ENCODE measurements at places on chromosomes 5 and 9.

- no peak for DNase-seq
Observed at GRCh38 chr5:108515517-108516105, 133.7 kb upstream of the FBXL17 start.

- peak; percentile 17 for DNase-seq
Observed at GRCh38 chr9:3508521-3509291, 17.1 kb downstream of the RFX3 start.

GRCh38 chr9:126628969-126629674, 15.4 kb downstream of the LMX1B start:
- DNase-seq: no peak

DNA sequence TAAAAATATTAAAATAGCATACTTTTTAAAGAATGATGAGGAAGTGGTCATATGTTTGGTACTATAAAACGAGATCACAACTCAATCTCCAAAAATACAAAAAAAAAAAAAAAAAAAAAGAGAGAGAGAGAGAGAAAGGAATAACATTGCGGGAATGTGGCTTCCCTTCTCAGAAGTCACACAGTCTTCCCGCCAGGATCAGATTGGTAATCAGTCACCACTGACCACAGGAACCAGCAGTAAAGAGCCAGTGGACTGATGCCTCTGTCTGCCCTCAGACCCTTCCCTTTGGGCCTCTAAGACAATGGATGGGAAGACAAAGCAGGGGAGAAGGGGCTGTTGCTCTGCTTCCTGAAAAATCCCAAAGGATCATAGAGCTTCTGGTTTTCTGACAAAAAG, 104.9 kb downstream of the KLHL3 start:
- no peak for DNase-seq

DNA sequence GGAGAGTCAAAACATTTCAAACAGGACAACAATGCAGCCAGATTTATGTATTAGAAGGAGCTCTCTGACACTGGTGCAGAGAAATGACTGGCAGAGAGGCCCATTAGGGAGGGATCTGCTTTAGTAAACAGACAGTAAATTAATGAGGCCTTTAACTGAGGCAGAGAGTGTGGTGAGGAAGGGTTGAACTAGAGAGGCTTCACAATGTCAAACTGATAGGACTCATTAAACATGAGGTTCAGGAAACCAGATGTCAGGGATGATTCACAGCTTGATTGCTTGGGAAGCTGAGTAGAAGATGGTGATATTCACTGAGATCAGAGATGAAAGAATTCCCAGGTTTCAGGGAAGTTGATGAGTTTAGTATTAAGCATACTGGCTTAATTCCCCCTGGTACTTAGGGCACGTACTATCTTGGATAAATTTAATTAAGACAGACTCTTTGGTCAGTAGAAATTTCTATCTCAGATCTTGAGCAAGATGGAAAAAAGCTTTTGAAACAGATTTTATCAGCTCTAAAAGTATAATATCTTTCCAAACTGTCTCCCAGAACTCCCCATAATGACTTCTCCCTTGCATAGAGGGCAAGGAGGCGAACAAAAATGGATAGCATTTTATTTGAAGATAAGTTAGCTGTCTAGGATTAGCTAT, 8.6 kb upstream of the MUSK start:
- no peak for DNase-seq

GRCh38 chr5:45796959-45797553, 100.9 kb upstream of the HCN1 start:
- no peak for DNase-seq

- no peak for DNase-seq
Observed at GRCh38 chr5:108876451-108876850, 128.8 kb downstream of the FER start.

DNA sequence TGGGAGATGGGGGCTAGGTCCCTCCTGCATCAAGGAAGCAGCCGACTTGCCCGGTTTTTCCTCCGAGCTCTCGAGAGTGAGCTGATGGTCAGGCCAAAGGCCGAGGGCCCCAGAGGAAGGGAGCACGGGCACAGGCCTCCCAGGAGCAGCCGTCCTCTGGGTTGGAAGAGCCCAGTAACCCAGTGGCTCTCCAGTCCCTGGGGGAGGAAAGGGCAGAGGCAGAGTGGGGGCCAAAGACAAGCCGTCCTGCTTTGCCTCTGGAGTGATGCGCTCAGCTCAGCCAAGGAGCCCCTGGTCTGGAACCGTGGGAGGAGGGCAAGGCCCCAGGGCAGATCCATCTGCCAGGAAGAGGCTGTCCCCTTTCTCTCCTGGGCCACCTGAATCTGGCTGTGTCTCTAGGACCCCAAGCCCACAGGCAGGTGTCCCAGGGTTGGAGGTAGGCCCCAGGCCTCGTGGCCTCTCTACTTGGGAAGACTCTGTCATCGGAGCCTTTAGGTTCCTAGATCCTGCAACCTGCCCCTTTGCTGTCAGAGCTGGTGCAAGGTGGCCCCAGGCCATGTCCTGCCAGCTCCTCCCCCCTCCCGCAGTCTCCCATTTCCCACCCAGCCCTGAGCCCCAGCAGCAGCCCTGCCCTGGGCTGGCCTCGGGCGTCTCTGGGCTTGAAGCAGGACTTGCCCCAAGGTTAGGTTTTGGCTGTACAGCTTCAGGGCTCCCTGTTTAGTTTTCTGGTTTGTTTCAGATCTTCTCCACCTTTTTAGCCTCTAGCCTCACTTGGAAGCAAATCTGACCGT, 224.1 kb downstream of the CACNA1B start:
- DNase-seq: no peak

GRCh38 chr9:13491138-13491492, 211.6 kb upstream of the MPDZ start:
- DNase-seq: no peak

- no peak for DNase-seq
Observed at GRCh38 chr5:33439905-33440481, 772 bp upstream of the TARS1 start.

- DNase-seq: no peak
Observed at GRCh38 chr5:123091298-123092222, 2.5 kb downstream of the PRDM6 start.

DNA sequence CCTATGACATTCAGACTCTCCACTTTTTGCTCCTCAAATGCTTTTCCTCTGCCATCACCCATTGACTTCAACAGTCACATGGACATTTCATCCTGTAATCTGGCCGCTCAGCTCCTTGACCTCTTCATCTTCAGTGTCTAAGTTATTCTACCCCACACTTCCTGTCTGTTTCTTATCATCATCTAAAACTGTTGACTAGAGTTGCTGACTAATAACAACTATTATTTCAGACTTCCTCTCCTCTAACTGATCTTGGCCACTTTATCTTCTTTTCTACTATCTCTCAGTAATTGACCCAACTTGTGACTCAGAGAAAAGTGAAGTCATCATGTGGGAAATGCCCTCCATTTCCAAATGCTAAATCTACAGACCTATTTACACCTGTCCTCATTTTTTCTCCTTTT, 254.7 kb upstream of the TRPC7 start:
- no peak for DNase-seq

DNA sequence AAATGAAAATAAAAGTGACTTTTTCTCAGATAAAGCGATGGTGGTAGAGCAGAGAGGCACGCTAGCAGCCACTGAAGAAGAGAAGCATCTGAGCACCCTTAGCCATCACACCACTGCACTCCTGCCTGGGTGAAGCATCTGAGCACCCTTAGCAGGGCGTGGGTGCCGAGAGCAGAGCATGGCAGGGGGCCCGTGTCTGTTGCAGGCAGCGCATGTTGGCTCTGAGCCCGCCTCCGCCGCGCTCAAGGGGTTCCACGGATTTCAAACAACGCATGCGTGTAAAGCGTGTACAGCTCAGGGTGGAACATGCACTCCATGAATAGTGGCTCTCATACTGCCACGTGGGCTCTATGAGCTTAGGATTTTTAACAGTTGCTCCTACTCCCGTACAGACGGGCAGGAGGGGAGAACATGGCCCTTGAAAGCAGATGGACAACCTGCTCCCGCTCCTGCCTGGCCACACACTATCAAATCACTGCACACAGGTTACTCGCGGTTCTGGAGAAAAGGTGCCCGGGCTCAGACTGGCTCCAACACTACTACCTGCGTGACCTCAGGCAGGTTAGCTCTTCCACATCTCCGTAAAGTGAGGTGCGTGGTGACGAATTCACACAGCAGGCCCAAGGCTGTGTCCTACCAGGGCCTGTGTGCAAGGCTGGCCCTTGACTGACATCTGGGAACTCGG, 12.1 kb downstream of the LRRC14B start:
- DNase-seq: no peak

GRCh38 chr5:127863161-127863560, 160.0 kb downstream of the CCDC192 start:
- DNase-seq: no peak

DNA sequence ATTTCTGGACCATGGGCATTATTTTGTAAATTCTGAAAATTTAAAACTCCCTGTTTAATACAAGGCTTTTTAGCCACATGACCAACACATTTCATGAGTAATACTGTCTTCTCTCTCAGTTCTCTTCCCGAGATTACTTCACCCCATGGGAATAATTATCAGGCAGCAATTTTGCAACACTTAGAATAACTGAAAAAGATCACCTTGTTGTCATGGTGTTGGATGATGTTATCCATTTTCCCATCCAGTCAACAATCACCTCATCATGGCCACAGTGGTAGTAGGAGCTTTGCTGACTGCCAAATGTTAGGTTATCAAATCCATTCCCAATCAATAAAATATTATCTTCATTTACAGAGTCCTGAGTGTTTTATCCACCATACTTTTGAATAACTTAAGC, 354.9 kb upstream of the ISL1 start:
- DNase-seq: no peak

- DNase-seq: no peak
Observed at GRCh38 chr5:61207884-61208283, 45.6 kb upstream of the SMIM15 start.

DNA sequence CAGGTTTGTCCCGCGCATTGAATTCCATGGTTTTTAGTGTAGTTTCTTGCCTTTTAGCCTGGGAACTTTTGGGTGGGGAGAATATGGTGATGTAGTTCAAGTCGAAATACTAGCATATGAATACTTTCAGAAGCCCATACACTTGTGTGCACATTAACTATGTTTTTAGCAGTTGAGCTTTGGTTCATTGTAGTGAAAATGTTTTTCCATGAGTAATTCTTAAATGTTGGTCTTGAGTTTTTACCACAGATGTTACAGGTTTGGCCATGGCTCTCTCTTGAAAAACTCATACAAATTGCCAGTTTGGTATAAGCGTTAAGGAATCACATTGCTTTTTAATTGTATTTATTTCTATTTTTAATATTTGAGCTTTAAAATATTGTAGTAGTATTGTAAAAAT, 45.6 kb downstream of the TRIO start:
- no peak for DNase-seq

- no peak for DNase-seq
Observed at GRCh38 chr5:68332080-68332451, 116.5 kb downstream of the PIK3R1 start.

DNA sequence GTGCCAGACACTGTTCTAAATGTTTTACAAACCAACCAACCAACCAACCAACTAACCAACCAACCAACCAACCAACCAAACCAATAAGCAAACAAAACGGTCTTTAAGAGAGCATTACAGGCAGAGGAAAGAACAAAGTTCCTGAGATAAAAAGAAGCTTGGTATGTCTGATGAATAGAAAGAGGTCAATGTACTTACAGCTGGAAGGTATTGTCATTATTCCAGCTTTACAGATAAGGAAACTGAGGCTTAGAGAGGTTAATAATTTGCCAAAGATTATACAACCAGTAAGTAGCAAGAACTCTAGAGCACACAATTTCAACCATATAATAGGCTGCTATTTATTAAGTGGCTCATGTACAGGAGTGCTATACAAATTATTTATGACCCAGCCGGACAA, 29.6 kb downstream of the C9orf57 start:
- no peak for DNase-seq

GRCh38 chr5:66511491-66511890, 84.7 kb upstream of the MAST4 start:
- no peak for DNase-seq

DNA sequence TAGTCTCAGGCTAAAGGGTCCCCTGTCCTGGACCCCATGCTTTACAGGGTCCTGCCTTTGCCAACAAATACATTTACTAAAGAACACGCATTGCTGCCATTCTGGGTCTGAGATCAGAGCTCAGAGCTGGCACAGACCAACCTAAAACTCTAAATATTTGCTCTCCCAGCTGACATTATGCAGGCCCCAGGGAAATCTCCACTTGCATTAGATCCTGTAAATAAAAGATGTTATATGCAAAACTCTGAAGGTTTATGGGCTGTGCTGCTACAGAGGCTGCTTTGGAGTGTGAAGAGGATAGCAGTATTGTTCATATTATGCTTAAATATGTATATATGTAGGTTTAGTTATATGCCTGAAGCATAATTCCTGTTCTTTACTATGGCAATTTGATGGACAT, 35.9 kb upstream of the RANBP3L start:
- DNase-seq: no peak

DNA sequence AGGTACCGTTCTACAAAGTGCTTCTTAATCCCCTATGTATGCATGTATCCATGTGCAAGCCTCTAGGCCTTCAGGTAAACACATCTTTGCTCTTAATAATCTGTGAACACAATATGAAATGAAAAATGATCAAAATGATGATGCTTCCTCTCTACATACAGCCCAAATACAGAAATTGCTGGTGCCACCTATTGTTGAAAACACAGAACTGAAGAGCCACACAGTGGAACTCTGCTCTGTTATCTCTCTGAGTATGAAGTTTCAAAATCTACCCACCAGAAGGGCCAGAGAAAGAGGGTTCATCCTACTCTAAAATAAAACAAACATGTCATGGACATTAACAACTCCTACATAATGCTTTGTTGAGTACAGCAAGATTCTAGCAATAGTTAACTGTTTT, 71.3 kb downstream of the GLIS3 start:
- no peak for DNase-seq

- no peak for DNase-seq
Observed at GRCh38 chr9:89149726-89150125, 28.9 kb downstream of the SHC3 start.

- no peak for DNase-seq
Observed at GRCh38 chr9:109935406-109936087, 155.5 kb downstream of the PALM2AKAP2 start.

DNA sequence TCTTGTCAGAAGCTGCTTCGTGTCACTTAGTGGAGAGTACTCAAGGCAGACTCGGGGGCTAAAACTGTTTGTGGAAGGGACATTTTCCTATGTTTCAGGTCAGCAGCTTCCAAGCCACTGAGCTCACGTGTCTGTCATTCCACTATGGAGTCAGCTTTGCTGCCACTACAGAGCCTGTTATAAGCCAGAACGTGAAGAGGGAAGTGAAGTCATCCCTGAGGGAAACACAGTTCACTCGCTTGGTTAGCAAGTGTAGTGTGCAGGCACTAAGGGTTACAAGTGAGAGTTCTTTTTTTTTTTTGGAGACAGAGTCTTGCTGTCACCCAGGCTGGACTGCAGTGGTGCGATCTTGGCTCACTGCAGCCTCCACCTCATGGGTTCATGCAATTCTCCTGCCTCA, 24.5 kb upstream of the LTC4S start:
- DNase-seq: no peak

Measured in putamen (tissue), 1 donor.